ENCODE measurements at places on chromosomes 3 and 15.

DNA sequence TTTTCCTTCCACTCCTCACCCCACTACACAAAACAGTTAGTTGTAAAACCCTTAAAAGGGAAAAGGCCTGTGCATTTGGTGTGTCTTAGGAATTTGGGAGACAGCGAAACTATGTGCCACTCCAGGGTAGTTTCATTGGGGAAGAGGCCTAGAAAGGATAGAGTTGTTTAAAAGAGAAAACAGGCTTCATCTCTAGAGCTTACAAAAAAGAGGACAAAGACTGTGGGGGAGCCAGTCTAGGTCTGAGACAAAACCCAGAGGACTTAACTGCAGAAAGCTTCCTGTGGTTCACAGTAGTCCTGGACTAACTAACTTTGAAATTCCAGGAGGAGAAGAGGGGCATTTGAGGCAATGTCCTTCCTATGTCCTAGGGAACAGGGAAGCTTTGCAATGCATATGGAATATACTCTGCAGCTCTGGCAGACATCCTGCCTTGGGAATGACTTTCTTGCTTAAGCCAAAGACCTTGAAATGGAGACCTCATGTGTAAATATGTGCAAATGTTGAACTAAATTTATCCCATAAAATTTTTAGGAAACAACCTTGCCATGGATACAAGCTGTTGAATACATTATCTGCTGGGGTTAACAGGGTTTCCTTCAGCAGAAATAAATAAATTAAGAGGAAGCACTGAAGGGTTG, 159.4 kb downstream of the LSAMP start:
- no peak for DNase-seq

- no peak for DNase-seq
Observed at GRCh38 chr3:161576714-161577510, 80.3 kb downstream of the OTOL1 start.

GRCh38 chr15:31256378-31257265, 70.0 kb upstream of the KLF13 start:
- no peak for DNase-seq

DNA sequence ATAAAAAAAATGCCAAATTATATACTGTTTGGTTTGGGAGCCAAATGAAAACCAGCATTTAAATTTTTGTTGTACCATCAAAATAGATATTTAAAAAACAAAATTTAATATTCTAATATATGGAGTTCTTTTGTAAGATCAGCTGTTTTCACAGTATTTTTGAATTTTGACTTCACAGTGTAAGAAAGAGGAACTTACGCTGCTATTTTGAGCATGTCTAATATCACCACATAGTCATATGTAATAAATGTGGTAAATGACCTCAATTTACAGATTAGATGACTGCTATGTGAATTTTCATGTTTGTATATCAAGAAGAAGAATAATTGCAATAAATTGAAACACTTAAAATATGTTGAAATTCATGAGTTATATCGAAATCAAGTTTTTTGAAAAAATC, 189.6 kb downstream of the ARRDC4 start:
- DNase-seq = no peak

GRCh38 chr3:189349772-189350171, 178.0 kb downstream of the TPRG1 start:
- no peak for DNase-seq

DNA sequence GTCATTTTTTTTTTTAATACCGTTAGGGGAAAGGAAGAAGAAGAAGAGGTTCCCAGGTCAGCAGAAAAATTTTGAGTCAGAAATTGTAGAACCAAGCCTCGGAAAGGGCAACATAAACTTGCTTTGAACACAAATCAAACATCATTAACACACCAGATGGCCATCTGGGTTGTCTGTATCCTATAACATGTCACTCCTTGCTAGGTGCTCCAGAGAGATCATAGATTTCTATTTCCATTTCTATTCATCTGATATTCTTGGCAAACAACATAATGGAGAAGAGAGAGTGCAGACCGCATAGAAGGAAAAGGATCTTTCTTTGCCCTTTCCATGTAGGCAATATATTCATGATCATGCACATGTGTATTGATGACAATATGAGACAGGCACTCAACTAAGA, 129.5 kb upstream of the STT3B start:
- DNase-seq = no peak

DNA sequence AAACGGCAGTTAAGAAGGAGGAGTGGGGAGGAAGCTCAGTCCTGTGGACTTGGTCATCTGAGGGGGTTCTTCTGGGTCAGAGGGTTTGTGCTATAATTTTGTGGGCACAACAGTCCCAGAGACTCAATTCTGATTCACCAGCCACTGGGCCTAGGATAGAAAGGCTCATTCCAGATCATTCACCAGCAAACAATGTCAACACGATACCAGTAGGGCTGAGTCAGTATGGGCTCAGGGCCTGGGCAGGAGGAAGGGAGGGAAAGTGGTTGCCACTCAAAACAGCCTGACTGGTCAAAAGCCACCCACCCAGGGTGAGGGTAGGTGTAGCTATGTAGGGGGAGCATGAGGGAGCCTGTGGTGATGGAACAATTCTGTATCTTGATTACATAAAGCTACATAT, 86.9 kb upstream of the MEX3B start:
- DNase-seq = peak; percentile 51

- DNase-seq = no peak
Observed at GRCh38 chr15:31089368-31090047, 12.0 kb downstream of the TRPM1 start.

- peak; percentile 54 for DNase-seq
Observed at GRCh38 chr15:40340038-40340739, 550 bp downstream of the CCDC9B start.

DNA sequence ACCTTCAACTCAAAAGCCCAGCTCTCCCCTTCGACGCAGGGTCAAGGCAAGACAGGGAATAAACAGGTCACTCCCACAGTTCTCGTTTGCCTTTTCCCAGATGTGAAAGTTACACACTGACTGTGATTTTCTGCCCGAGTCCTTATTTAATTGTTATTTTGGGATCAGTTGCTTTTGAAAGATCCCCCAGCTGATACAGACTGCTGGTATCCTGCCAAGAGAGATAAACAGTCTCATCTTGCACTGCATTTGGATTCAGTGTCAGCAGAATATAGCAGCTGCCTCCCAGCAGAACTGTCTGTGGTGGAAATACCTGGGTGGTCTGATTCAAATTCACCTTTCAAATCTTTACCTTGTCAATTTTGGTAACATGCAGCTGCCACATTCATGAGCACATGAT, 56.0 kb upstream of the FAM3D start:
- no peak for DNase-seq
